Activated T-helper 1 cell treated with Interleukin-2 at 50 U/mL for 16 hours (primary cell): ENCODE measurements at places on chromosomes 7 and 10.

DNA sequence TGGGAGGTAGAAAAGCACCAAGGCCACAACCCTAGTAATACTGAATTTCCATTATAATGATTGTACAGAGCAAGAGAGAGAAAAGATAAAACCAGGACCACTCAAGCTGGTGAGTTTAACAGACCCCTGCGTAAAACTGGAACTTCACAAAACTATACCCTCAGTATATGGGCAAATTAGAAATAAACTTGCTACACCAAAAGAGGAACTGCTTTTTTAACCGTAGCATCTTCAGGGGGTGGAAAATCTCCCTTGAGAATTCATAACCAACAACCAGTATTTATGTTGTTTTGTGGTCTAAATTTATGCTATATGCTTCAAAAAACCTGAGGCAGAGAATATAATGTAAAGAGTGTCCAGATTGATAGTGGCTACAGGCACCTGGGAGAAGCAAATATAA, 171.2 kb downstream of the SGMS1 start:
- no peak for DNase-seq

DNA sequence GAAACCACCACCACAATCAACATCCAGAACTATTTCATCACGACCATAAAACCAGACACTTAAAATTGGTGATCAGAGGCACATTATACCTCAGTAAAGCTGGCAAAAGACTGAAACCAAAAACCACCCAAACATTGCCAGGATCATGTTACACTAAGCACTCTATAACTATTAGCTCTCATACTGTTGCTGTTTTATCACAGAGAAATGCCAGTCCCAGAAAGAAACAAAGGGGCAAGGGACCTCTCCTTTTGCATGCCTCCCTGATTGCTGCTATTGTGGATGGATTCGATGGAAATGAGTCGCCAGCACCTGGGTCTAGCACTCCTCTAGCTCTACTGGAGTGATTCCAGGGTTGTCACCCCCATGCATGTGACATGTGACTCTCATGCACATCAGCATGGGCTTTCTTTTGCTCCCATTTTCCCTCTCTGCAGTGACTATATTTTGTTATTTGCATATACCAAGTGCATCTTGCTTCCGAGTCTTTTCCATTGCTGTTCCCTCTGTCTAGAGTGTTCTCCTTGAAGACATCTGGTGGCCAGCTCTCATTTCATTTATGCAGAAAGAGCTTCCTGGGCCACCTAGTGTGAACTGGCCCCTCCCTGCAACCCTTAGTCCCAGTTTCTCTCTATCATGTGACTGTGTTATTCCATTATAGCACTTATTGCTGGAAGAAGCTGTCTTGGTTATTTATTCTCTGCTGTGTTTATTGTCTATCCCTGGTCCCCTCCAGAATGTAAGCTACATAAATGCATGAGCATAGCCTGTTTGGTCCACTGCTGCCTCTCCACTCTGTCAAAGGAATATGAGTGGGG, 300.6 kb downstream of the PLXNA4 start:
- DNase-seq: no peak

GRCh38 chr10:71343392-71343773, 24.3 kb downstream of the SLC29A3 start:
- DNase-seq: no peak

GRCh38 chr10:68406111-68406814, 814 bp downstream of the RUFY2 start:
- DNase-seq: no peak

- DNase-seq: no peak
Observed at GRCh38 chr7:11960621-11961020, 128.6 kb upstream of the THSD7A start.

DNA sequence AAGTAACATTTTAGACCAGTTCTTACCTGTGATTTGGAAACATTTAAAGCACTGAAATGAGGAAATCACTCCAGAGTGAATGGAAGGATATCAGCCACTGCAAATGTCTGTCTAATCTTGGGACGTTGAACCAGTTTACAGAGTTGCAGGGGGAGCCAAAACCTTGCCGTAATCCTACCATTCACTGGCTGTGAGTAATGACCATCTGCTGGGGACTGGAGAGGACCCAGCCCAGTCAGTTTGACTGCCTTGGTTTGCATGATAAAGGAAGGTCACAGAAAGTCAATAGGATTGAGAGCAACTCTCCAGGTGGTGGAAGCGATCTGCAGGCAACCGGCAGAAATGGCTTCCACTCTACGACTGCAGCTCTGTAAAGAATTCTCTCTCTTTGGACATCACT, 167.2 kb downstream of the AKR1D1 start:
- DNase-seq: no peak

GRCh38 chr10:13299437-13300287, at the start of gene PHYH:
TSS of gene PHYH (minus strand) at chr10:13300064. CDS start at chr10:13300042, 22 bp downstream.
- peak; percentile 76 for DNase-seq

DNA sequence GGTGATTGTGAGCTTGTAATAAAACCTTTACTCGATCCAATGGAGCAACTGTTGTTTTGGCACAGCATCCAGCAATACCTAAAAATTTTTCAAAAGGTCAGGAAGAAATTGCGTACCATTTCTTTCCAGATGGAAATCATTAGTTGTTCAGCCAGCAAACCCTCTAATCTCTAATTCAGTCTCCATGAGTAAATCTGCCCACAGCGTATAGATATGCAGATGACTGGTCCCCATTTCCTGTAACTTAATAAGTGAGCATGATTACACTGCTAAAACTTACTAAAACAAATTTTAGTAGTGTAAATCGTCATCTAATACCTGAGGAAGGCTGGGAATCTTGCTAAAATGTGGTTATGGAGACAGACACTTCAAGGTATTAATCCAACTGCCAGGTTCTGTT, 10.6 kb downstream of the SLC25A16 start:
- no peak for DNase-seq

- no peak for DNase-seq
Observed at GRCh38 chr10:111686796-111687195, 496.8 kb downstream of the GPAM start.

DNA sequence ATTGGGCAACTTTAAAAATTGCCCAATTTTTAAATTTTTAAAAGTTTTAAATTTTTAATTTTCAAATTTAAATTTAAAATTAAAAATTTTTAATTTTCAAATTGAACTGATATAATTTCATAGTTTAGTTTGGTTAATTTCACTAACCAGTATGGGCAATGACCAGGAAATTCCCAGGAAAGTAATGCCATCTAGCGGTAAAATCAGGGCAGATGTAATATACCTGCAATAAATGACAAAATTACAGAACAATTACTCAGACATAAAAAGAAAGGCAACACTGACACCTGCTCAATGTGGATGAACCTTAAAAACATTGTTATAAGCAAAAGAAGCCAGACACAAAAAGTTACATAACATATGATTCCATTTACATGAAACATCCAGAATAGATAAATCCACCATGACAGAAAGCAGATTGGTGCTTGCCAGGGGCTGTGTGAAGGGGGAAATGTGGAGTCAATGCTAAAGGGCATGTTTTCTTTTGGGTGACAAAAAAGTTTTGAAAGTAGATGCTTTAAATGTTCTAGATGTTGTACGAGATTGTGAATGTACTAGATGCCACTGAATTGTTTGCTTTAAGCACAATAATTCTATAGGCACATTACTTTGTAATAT, 28.6 kb upstream of the SLC16A12 start:
- DNase-seq: no peak

- DNase-seq: no peak
Observed at GRCh38 chr7:36659172-36659516, 65.2 kb downstream of the AOAH start.

- DNase-seq: no peak
Observed at GRCh38 chr10:113680190-113681111, 739 bp downstream of the CASP7 start.

GRCh38 chr10:1467334-1468076, 269.8 kb downstream of the ADARB2 start:
- DNase-seq: no peak

DNA sequence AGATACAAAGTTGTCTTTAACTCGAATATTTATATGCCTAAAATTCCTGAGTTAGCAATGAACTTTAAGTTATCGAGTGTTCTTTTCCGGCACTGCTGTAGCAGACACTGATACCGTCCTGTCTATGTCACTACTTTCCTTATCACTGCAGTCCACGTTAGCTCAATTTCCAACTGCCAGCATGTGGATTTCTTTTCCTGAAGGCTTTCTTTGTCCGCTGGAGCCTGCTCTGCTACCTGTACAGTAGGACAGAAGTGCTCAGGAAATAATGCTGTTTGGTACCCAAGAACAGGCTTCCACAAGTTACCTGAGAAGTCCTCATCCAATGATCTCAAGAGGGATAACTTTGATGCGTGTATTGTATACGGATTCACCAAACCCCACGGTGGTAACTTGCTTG, 329.4 kb downstream of the NXPH1 start:
- DNase-seq: no peak

DNA sequence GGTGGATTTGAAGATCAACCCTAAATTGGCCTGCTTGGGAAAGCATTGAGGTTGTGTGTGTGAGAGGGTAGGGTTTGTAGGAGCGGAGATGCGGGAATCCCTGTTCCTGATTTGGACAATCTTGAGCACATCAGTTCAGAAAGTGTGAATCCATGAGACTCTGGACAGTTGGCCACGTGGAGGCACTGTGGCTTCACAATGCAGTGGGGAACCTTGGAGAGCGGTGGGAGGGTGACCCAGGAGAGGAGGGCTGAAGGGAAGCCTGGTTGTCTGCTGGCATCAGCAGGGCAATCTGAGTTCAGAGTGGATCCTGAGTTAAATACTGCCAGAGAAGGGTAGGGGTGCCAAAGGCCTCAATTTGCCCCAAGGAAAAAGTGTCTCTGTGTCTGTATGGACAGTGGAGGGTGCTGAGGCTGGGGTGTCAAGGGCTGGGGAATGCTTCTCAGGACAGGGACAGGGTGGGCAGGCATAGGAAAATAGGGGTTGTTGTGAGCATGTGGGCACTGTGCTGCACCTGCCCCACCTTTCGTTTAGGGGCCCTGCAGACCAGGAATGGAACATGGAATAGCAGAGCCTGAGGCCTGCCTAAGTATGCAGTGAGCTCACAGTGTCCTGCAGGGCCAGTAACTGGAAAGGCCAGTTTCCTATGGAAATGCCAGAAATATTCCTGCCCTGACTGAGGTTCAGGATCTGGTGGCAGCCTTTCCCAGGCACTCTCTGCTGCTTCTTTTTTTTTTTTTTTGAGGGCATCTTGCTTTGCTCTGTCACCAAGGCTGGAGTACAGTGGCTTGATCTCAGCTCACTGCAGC, 162.9 kb upstream of the PRSS58 start:
- no peak for DNase-seq

- DNase-seq: peak; percentile 51
Observed at GRCh38 chr10:22251751-22252223, 34.0 kb upstream of the EBLN1 start.

DNA sequence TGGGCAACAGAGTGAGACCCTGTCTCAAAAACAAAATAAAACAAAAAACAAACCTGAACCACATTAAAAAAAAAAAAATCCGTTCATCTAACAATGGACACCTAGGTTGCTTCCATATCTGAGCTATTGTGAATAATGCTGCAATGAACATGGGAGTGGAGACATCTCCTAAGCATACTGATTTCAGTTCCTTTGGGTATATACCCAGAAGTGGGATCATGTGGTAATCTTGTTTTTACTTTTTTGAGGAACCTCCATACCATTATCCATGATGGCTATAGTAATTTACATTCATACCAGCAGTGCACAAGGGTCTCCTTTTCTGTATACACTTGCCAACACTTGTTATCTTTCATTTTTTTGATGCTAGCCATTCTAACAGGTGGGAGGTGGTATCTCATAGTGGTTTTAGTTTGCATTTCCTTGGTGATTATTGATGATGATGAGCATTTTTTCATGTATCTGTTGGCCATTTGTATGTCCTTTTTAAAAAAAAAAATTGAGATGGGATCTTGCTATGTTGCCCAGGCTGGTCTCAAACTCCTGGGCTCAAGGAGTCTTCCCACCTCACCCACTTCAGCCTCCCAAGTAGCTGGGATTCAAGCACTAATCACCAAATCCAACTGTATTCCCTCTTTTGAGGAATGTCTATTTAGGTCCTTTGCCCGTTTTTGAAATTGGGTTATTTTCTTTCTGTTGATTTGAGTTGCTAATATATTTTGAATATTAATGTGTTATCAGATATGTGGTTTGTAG, 17.5 kb downstream of the CDK13 start:
- no peak for DNase-seq

DNA sequence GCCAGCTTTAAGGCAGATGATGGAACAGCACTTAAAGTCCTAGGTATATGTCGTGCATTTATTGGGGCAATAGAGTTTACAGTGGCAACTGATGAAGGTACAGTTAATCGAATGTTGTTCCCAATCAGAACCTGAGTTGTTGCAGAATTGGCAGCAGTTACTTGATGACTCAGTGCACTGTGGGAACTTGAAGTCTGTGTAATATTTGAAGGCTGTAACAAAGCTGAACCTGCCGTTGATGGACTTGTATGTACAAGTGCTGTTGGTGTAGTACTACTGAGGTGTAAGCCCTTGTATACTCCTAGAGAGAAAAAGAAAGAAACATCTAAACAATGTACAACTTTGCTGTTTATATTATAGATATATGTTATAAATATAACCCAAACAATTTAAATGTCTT, 75.3 kb downstream of the EPC1 start:
- no peak for DNase-seq

DNA sequence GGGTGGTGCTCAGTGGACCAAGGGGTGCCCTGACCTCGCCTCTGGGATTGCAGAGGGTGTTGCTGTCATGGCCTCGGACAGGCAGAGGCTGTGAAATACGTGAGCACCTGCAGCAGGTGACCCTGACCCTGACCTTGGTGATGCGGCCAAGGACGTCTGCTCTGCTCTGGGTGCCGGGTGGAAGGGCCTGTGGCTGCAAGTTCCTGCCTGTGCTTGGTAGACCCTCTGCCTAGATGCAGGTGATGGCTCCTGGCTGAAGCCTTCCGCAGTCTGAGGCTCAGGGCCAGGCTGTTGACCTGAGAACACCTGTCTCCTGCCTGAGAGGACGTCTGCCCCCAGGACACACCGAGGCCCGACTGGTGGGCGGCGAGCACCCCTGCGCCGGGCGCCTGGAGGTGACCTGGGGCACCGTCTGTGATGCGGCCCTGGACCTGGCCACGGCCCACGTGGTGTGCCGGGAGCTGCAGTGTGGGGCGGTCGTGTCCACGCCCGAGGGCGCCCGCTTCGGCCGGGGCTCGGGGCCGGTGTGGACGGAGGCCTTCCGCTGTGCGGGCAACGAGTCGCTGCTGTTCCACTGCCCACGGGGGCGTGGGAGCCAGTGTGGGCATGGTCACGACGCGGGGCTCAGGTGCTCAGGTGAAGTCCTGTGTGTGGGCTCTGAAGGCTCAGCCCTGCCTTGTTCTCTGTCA, 4.4 kb downstream of the SCART1 start:
- no peak for DNase-seq

- DNase-seq: no peak
Observed at GRCh38 chr10:4545062-4545461, 280.9 kb upstream of the AKR1E2 start.

DNA sequence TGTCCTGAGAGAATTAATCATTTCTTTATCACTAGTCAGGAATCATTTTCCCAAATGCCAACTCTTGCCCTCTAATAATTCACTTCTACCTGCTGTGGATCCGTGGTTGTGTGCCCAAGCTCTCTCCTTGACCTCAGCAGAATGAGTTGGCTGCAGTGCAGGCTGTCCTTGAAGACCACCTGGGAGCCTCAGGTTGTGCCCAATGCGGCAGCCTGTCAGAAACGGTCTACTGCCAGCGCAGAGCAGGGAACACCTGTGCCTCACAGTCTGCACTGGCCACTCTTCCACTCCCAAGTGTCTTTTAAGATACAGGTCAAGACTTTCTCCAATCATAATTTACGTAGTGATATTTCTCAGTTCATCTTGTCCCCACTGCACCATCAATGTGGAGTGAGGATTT, 246.0 kb upstream of the PHF14 start:
- DNase-seq: no peak

GRCh38 chr7:90625051-90625450, 28.9 kb downstream of the CDK14 start:
- DNase-seq: no peak

GRCh38 chr7:81616951-81617350, 152.9 kb downstream of the HGF start:
- DNase-seq: no peak
